Testis (tissue), 5 donors: ENCODE measurements at places on chromosomes 4 and X.

DNA sequence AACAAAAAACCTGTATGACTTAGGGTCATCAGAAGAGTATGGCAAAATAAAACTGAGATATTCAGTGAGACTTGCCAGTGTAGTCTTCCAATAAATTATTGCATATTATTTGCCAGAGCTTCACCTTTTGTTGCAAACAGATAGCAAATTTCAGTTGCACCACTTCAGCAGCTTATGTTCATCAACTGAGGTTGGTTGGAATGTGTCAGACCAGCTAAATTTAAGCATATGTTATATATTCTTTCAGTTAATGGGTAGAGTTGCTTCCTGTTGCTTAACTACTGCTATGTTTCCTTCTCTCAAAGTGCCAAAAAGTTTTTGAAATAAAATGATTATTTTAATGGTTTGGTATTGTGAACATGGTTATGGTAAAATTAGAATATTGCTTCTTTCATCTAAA is 61.5 kb downstream of the GALNT7 start:
- no peaks in the 10 kb centered on the region for H3K36me3 ChIP-seq
- no peaks in the 10 kb centered on the region for H3K27me3 ChIP-seq
- H3K4me1 ChIP-seq: no peaks in the 10 kb centered on the region
- H3K27ac ChIP-seq: no peak overlapping the region

- H3K27me3 ChIP-seq: no peaks in the 10 kb centered on the region
- no peaks in the 10 kb centered on the region for H3K4me1 ChIP-seq
- DNase-seq: no peak
- H3K27ac ChIP-seq: no peak overlapping the region
- H3K4me3 ChIP-seq: no peak overlapping the region
Observed at GRCh38 chrX:20500171-20500865, 233.6 kb upstream of the RPS6KA3 start.

GRCh38 chr4:170398218-170398617 is 308.5 kb upstream of the AADAT start:
- no peak overlapping the region for H3K27ac ChIP-seq
- no peaks in the 10 kb centered on the region for H3K4me1 ChIP-seq
- DNase-seq: no peak
- H3K27me3 ChIP-seq: no peaks in the 10 kb centered on the region
- no peak overlapping the region for H3K4me3 ChIP-seq

- no peaks in the 10 kb centered on the region for H3K27me3 ChIP-seq
- no peak overlapping the region for H3K4me3 ChIP-seq
- H3K27ac ChIP-seq: no peak overlapping the region
- no peaks in the 10 kb centered on the region for H3K4me1 ChIP-seq
- DNase-seq: no peak
Observed at GRCh38 chr4:149638073-149638472, 177.6 kb downstream of the IQCM start.
